Type B pancreatic cell (in vitro differentiated cells): ENCODE measurements at places on chromosomes 11 and 22. TPM values are rescaled to one million over a fixed set of nuclear protein-coding genes. Genes with fewer than 3 reads are reported as not detected.

Gene OR10A2
- not detected in 2 replicates for total RNA-seq

Gene IGLL5
- not detected in 2 replicates for total RNA-seq

Gene CELSR1
- 27.8 and 67.1 TPM in 2 replicates for total RNA-seq

Gene SIAE
- 28.8 and 33.9 TPM in 2 replicates for total RNA-seq

Gene CECR2
- 7.9 and 25.3 TPM in 2 replicates for total RNA-seq

DNA sequence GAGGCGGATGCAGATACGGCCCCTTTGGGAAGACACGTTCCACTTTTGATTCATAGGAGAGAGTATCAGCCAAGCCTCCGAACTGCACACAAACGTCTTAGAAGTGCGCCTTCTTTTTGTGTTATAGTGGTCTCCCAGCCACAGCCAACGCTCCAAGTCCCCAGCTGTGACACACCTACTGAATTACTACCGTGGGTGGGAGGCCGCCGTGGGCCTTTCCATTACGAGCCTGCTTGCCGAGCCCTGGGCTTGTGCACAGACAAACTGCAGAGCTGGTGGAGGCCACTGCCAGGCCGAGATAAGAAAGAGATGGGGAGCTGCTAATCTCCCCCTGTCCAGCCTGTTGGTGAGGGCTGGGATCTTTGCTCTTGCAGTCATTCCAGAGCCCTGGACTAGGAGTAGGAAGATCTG lies 761 bp downstream of the HMBS start:
- DNase-seq = no peak

DNA sequence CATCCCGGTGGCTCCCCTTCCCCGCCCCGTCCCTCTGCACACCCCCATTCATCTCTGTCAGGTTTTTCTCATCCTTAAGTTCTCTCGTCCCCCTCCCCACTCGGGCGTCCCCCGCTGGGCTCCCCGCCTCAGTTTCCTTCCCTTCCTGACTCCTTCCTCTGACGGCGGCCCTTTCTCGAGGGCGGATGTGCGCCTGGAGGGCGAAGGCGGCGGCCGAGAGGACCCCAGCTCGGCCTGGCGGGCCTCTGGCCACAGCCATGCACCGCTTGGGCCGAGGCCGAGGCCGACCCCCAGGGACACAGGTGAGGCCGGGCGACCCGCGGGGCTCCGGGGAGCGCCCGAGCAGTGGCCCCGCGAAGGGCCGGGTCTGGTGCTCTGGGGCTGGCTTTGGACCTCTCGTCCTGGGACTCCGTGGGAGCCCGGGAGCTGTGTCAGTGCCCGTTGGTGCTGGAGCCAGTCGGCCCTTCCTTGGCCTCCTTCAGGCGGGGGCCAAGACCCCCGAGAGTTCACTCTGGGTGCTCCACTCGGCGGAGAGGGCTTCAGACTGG lies 2.9 kb downstream of the PHLDB1 start:
- DNase-seq = no peak

DNA sequence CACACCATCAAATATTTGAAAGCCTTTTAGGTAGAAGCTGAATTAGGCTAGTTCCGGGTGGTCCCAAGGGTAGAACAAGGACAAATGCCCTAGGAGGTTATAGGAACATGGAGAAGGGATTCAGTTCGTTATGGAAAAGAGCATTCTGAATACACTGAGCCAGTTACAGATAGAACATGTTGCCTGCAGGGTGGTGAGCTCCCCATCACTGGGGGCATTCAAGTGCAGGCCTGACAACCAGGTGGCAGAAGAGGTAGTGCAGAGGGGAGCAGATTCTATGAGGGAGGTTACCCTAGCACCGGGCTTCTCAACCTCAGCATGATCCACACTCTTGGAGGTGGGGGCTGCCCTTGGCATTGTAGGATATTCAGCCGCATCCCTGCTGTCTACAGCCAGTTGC lies 24.2 kb downstream of the LIF start:
- DNase-seq = no peak

GRCh38 chr22:43867839-43868635 lies 5.7 kb upstream of the SULT4A1 start:
- no peak for DNase-seq

DNA sequence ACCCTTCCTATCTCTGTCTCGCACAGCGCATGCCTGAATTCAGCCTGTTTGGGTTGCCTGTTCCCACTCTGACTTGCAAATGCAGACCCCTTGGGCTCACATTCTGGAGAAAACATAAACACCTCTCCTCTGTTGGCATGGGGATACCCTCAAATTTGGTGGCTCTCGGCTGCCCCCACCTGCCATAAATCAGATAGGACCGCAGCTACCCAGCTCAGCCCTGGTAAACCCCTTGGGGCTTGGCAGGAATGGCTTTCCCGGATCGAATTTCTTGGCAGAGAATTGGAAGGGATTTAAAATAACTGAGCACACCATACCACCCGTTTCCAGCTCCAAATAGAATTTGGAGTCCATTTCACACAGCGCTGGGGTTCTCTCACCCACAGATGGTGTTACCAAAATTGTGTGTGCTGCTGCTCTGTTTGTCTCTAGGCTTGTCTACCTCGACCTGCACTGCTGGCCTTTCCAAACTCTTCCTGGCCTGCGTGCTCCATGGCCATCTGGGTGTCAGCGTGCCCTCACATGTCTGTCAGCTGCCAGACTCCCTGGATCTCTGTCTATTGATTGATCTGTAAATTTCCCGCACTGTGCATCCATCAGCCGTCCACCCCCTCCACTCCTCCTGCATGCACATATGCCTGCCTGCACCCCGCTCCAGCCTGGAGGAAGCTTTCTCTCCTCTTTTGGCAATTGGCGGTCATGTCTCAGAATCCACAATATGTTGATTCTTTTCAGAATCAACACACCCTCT lies 134.0 kb downstream of the NTM start:
- DNase-seq = no peak

GRCh38 chr11:64384028-64384737 lies 25.2 kb downstream of the RPS6KA4 start:
- DNase-seq = no peak

DNA sequence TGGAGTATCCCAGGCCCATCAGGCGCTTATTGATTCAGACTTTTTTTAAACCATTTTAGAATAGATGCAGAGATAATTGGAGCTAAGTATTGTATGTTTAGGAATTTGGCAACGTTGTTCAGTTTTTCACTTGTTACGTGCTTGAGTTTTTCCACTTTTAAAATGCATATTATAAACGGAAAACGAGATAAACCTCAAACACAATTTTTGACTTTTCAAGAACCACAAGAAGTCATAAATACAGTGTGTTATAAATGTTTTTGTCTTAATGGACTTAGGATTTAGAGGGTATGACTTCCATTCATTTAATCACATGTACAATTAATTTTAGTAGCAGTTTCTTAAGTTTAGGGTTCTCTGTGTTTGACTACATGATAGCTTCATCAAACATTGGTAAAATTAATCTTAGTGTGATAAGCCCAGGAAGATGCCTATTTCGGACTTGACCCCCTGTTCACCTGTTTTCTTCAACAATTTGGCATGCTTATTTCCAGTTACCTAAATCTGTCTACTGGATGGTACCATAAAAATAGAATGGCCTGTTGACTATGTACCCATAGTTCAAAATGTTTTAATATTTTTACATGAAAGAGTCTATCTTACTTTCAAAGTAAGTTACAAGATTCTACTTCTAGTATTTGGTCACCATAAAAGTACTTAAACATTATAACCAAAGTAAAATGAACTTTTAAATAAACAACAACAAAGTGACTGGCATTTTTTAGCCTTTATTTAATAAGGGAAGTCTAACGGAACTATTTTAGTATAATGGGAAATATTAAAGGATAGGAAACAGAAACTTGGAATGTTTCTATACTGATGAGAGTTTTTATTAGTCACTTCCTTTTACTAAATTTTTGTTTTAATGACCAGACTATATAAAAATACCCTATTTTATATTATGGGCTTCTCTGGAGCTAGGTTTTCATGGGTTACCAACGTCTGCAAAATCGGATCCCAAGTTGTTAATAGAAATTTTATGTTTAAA lies 1.4 kb downstream of the ZC3H12C start:
- DNase-seq = no peak

GRCh38 chr11:73308003-73308960 lies at the start of gene ARHGEF17:
ARHGEF17 (plus strand) TSS chr11:73308276; CDS start chr11:73308639, 363 bp downstream.
- peak; percentile 84 for DNase-seq

DNA sequence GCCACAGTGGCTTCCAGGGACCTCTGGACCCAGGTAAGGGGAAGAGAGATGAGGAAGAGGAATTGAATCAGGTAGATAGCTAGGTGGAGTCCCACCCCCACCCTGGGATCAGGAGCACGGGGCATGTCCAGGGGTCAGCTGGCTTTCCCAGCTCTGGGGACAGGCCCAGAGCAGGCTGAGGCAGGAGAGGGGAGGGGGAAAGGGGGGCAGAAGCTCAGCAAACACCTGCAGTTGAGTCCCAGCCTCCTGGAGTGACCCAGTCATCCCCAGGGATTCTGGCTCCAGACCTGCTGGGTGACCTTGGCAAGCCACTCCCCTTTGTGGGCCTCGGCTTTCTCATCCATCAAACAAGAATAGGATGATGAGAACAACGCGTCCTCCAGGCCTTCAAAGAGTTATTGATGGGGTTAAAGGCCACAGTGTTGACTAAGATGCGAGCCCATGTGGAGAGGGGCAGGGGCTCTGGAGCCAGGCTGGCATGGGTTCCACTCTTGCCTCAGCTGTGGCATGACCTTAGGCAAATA lies 16.0 kb downstream of the STARD10 start:
- DNase-seq = no peak

- no peak for DNase-seq
Measured at GRCh38 chr22:42817556-42817955, 39.5 kb downstream of the ARFGAP3 start.

- DNase-seq = no peak
Measured at GRCh38 chr11:47399860-47400767, 8.3 kb upstream of the SLC39A13 start.
